ENCODE measurements at places on chromosomes 5 and 9.
A peak's percentile ranks its signal among the peaks of the same experiment; 100 is the strongest.

DNA sequence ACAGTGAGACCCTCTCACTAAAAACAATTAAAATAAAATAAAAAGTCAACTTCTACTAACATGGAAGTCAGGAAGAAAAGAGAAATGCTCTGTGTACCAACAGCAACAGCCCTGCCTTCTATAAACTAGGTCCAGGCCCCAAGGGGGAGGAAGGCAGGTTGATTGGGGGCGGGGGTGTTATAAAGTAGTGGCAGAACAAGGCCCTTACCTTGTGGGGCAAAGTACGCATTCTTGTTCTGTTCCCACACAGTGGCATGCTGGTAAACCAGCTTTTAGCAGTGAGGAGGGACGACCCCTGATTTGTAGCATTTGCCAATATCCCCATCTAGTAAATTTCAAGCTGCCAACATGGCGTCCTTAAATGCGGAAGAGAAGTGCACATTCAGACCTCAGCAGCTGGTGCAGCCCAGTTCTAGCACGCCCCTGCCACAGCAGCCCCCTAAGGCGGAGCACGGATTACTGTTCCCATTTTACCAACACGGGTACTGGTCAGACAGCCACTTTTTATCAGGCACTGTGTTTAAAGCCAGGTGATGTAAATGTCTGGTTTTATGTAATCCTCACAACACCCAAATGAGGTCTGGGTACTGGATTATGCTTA, 69.5 kb downstream of the GTF3C4 start:
- no peak for DNase-seq

DNA sequence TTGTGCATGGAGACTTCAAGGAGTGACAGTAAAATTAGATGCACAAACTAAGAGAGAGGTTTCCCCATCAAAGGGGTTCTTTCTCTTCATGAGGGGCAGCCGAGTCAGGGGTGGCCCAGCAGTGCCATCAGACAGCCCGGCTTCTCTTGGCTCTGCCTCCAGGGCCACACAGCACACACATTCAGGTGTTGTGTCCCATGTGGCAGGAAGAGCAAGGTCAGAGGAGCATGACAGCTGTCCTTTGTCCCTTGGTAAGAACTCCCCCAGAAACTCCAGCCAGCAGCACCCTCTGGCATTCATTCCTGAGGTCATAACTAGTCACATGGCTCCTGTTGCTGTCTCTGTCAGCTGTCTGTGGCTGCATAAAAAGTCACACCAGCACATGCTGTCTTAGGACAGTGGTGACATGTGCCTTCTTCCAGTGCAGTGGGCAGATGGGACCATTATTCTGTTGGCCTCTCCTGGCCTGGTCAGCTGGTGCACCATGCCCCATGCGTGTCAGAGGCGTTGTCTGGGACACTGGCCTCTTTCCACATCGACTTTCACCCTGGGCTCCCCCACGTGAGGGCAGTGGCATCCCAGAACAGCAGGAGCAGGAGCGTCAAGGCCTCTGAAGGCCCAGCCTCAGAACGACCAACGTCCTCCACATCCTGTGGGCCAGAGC, 78.4 kb upstream of the OTULINL start:
- no peak for DNase-seq

DNA sequence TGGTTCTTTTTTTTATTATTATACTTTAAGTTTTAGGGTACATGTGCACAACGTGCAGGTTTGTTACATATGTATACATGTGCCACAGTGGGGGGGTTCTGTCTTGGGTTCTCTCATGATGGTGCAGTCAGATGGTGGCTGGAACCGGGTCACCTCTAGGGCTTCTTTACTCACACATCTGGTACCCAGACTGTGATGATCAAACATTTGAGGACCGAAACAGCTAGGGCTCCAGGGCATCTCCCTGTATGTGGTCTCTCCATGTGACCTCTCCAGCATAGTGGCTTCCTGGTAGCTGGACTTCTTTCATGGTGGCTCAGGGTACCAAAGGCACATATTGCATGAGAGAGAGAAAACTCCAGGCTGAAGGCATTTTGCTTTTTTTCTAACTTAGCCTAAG, 9.8 kb upstream of the CRHBP start:
- DNase-seq = no peak

- DNase-seq = no peak
Measured at GRCh38 chr9:133942206-133942975, 49.7 kb downstream of the VAV2 start.

DNA sequence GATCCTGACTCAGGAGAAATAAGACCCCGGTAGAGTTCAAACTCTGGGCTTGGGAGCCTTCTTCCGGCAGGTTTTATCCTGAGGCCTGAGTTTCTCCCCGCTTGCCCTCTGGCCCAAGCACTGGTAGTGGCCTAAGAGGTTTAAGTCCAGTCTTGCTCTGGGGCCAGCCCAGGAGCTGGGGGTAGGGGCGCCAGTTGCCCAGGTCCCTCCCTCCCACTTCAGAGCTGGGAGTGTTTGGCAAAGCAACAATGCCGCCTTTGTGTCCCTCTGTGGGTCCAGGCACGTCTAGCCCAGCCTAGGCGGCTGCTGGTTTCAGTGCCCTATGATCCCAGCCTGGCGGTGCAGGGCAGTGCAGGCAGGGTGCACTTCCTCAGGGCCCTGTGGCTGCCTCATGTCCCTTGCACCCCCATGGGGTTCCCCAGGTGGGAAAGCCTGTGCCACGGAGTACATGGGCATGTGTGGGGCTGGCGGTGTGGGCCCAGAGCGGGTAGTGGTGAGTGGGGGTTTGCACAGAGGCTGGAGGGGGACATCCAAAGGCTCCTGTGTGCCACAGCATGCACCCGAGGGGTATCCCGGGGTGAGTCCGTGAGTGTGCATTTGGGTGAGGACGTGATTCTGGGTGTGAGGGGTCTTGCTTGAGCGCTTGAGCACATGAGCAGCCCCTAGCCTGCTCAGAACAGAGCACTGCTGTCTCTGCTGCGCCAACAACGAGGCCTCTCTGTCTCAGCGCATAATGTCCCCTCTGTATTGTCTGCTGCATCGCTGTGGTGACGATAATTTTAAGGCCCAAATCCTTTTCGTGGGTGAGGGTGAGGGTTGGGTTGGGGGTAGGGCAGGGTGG, 61.7 kb upstream of the PSD2 start:
- no peak for DNase-seq

- no peak for DNase-seq
Measured at GRCh38 chr9:125241863-125242739, 958 bp upstream of the HSPA5 start.

- DNase-seq = no peak
Measured at GRCh38 chr9:92119586-92119985, 4.4 kb upstream of the SPTLC1 start.

DNA sequence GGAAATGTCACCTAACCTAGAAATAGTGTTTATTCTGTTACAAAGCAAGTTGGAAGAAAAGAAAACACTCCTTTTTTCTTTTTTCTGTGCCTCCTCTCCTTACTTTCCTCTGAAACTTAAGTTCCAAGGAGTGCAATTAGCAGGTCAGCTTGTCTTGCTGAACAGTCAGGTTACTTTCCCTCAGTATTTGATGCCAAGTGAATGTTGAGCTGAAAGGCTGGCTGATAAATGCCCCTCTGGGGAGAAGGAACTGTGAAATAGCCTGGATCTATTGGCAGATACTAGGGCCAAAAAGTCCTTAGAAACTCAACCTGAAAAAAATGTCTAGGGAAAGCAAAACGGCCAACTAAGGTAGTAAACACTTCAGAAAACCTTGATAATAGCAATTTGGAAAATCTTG, 43.6 kb downstream of the GRIA1 start:
- no peak for DNase-seq

DNA sequence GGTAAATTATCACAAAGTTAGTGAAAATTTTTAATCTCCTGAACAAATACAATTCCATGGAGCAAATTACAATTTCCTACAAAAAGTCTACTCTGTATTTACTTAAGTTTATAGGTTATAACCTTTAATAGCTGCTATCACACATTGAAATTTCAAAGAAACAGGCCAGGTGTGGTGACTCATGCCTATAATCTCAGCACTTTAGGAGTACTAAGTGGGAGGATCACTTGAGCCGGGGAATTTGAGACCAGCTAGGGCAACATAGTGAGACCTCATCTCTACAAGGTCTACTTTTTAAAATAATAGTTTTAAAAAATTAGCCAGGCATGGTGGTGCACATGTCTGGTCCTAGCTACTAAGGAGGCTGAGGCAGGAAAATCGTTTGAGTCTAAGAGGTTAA, 50.3 kb downstream of the HINT1 start:
- no peak for DNase-seq

DNA sequence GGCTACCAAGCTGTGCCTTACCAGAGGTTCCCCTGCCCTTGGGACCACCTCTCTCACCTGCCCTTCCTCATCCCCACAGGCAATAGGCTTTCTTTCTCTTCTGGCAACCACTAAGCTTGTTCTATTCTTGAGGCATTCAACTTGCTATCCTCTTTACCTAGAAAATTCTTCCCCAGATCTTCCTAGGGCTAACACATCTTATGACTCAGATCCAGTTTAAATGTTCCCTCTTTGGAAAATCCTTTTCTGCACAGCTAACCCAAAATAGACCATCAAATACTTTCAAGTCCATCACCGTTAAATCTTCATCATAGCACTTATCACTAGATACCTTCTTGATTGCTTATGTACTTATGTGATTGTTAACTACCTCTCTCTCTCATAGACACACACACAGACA, 93.7 kb downstream of the ENC1 start:
- DNase-seq = no peak

- no peak for DNase-seq
Measured at GRCh38 chr9:92044936-92045335, 70.3 kb downstream of the SPTLC1 start.

- no peak for DNase-seq
Measured at GRCh38 chr5:56406221-56406620, 173.1 kb upstream of the ANKRD55 start.

- no peak for DNase-seq
Measured at GRCh38 chr9:85215416-85215815, 526.3 kb downstream of the AGTPBP1 start.

- DNase-seq = no peak
Measured at GRCh38 chr5:148798786-148799185, 27.6 kb upstream of the ADRB2 start.

DNA sequence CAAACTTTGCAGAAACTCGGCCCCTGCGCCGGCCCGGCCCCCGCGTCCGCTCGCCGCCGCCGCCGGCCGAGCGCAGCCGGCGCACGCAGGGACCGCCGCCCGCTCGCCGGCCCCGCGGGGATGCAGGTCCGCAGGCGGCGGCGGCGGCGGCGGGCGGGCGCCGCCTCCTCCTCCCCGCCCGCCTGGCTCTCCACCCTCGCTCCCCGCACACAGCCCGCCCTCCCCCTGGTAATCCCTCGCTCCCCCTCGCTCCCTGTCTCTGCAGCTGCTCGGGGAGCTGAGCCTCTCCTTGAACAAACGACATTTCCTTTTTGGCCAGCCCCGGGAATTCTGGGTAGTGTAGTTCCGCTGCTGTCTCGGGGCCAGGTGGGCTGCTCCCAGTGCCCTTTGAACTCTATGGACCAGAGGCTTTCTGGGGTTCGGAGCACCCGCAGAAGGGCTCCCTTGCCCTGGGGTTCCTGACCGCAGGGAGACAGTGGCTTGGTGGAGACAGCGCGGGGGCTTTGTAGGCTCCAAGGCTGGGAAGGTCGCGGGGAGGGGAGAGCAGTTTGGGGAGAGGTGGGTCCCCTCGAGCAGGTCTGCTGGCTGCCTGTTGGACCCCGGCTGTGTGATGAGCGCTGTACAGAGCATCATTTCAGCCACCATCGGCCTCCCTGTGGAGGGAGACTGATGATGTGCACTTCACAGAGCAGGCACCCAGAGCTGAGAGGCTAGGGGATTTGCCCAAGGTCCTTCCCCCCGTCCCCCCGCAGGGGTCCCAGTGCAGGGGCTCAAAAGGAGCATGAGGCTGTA, 1.8 kb upstream of the FAM78A start:
- no peak for DNase-seq

DNA sequence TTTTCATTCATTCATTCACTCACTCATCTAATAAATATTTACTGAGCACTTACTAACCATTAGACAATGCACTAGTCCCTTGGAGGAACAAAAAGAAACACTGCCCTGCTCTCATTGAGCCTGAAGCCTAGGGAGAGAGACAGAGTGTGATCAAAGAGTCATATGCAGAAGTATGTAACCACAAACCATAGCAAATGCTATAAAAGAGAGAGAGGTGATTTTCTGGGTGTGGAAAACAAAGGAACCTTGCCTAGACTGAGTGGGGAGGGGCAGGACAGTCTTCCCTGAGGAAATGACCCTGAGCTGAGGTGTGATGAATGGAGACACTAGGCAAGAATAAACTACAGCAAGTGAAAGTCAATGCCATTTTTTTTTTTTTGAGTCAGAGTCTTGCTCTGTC, 10.8 kb upstream of the ADRA1B start:
- DNase-seq = peak; percentile 72

DNA sequence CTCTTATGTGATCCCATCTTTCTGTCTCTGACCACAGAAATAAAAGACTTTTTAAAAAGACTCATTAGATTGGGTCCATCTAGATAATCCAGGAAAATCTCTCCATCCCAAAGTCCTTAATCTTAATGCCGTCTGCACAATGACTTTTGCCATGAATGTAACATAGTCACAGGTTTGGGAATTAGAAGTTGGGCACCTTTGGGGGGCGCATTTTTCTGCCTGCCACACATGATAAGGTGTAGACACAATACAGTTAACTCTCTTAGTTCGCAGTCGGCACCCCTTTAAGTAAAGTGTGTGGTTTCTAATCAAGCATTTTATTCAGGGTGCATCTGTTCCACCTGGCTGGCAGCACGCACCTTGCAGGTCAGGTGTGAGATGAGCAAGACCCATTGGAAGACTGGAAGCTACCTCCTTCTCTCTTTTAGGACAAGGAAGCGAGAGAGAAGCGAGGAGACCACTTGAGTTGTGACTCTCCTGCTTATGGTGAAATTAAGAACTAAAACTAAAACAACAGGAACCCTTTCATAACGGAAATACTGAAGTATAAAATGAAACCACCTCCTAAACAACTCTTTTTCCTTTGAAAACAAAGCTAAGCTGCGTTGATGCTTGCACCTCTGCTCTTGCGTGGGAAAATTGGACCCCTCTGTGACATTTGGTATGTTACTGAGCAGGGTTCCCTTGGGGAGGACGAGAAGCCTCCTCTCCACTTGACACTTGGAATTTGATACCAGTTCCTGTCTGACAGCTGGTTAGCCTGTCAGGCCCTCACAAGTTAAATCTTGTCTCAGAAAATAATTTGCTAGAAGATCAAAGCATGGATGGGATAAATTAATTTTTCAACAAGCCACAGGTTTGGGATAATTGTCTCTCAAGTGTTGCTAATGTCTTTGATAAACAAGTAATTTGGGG, 304.6 kb upstream of the DMRT1 start:
- no peak for DNase-seq

DNA sequence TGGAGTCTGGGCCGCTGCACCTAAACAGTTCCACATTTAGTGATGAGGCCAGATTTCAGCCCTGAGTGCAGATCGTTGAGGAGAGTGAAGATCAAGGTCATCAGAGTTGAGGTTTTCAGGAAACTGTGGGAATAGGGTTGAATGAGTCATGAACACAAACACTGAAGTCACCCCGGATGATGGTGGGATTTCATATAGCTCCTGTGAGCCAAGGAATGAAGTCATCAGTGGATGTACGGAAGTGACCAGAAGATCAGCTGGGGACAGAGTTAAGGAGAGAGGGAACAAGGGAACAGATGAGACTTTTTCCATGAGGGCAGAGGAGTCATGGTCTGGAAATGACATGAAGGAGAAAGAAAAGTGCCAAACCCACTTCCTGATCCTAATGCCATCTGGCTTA, 36.5 kb downstream of the PALM2AKAP2 start:
- peak; percentile 97 for DNase-seq

GRCh38 chr5:37742111-37742510, 97.7 kb downstream of the GDNF start:
- no peak for DNase-seq
